ENCODE measurements at places on chromosomes 13 and 19.

GRCh38 chr19:49870309-49870901 lies 3.0 kb upstream of the PNKP start:
- no peak for DNase-seq

DNA sequence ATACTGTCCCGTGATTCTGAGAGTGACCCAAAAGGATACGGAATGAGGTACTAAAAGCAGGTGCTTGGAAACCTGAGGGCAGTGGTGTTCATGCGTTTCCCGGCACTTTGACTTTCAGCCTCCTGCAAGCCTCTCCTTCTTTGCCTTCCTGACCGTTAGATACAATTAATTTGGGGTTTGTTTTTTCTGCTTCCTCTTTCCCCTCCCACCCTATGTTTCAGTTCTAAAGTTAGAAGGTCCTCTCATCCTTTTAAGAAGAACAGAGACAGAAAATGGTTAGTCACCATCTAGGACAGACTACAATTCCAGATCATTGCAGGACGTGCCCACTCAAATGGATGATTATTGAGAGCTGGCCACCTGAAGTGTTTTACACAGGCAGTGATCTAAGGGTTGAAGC lies 1.8 kb upstream of the LILRB4 start:
- no peak for DNase-seq

DNA sequence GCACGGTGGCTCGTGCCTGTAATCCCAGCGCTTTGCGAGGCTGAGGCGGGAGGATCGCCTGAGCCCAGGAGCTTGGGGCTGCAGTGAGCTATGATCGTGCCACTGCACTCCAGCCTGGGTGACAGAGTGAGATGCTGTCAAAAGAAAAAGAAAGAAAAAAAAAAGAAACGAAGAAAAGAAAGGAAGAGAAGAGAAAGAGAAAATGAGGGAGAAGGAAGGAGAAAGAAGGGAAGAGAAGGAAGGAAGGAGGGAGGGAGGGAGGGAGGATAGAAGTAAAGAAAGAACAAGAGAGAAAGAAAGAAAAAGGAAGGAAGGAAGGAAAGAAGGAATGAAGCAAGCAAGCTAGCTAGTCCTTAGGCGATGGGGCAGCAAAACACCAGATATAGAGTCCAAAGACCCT lies 14.1 kb downstream of the PTPRS start:
- no peak for DNase-seq

- no peak for DNase-seq
Observed at GRCh38 chr13:50941146-50941545, 31.6 kb downstream of the RNASEH2B start.

GRCh38 chr19:47197141-47197540 lies 33.9 kb downstream of the BBC3 start:
- DNase-seq: no peak

DNA sequence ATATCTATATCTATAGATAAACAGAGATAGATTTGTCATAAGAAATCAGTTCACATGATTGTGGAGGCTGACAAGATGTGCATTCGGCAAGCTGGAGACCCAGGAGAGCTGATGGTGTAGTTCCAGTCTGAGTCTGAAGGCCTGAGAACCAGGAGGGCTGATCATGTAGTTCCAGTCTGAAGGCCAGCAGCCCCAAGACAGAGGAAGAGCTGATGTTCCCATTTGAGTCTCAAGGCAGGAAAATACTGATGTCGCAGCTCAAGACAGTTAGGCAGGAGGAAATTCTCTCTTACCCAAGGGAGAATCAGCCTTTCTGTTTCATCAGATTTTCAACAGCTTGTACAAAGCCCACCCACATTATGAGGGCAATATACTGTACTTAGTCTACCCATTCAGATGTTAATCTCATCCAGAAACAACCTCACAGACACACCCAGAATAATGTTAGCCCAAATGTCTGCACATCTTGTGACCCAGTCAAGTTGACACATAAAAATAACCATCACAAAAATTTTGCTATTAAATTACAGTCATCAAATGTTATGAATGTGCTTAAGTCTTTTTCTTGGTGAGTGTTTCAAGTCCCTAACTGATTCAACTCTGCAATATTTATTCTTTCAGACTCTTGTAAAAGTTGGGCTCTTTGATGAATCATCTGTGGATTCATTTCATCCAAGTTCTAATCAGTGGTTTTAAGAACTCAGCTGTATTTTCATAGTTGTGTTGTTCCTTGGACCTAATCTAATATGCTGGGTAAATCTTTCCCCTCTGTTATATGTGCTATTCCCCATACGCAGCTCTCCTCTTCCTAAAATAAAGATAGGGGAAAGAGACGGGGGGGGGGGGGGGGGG lies 22.7 kb upstream of the LRCH1 start:
- no peak for DNase-seq

DNA sequence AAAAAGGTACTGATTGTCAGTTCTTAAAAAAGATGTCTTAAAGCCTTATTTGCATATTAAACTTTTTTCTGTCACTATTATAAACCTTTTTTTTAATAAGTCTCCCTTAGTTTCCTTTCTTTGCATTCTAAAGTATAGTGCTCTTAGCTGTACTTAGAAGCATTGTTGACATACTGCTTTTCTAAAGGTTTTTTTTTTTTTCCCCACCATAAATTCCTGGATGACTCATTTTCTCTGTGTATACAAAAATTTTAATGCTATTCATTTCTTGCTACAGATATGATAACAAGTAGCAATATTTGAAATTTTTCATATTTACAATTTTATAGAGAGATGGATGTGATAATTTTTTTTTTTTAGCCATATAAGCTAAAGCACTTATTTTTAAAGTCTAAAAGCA lies 43.5 kb downstream of the METTL21C start:
- DNase-seq: no peak

GRCh38 chr19:609004-609346 lies 19.3 kb downstream of the HCN2 start:
- no peak for DNase-seq

DNA sequence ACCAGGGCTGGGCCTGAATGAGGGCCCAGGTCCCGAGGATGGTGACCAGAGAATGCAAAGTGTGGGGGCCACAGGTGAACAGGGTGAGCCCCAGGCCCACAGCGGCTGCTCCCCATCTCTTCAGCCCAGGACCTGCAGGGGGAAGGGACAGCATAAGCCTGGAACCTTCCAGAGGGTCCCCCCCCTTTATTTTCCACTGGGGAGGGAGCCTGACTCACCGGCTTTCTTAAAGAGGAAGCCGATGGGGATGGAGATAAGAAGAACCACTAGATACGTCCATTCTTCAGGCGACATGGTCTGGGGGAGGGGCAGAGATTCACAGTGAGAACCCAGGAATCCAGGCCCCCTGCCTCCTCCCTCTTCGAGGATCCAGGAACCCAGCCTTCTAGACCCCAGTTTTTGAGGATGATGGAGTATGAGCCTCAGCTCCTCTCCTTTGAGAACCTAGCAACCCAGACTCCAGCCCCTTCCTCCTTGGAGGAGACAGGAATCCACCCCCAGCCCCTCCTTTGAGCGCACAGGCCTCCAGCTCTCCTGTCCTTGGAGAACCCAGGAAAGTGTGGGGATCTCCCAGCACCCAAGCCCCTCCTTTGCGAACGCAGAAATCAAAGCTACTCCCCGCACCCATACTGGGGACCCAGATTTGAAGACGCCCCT lies 1.0 kb downstream of the MBOAT7 start:
- DNase-seq: no peak

DNA sequence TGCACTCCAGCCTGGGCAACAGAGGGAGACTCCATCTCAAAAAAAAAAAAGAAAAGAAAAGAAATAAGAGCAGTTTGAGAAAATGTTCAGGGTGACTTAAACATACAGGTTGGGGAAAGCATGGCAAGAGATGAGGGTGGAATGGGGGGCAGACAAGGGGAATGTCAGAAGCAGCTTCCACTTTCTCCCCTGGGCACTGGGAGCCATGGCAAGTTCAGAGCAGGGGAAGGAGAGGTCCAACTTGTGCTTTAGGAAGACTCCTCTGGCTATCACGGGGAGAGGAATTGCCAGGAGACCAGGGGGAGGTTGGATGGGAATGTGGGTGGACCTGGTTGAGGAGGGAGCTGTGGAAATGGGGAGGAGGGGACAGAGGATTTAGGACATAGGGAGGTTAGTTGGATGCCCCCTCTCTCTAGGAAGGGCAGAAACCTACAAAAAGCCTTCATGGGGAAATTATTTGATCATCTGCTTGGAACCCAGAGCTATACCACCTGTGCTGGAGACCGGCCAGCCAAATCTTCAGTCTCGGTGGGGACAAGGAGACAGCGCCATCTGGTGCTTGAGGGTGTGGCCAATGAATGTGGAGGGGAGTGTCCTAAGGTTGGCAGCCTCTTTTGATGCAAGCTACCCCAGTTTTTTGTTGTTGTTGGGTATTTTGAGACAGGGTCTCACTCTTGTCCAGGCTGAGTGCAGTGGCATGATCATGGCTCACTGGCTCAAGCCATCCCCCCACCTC lies 7.3 kb upstream of the STRN4 start:
- DNase-seq: no peak

GRCh38 chr19:48964205-48965039 lies 687 bp upstream of the FTL start:
- no peak for DNase-seq

DNA sequence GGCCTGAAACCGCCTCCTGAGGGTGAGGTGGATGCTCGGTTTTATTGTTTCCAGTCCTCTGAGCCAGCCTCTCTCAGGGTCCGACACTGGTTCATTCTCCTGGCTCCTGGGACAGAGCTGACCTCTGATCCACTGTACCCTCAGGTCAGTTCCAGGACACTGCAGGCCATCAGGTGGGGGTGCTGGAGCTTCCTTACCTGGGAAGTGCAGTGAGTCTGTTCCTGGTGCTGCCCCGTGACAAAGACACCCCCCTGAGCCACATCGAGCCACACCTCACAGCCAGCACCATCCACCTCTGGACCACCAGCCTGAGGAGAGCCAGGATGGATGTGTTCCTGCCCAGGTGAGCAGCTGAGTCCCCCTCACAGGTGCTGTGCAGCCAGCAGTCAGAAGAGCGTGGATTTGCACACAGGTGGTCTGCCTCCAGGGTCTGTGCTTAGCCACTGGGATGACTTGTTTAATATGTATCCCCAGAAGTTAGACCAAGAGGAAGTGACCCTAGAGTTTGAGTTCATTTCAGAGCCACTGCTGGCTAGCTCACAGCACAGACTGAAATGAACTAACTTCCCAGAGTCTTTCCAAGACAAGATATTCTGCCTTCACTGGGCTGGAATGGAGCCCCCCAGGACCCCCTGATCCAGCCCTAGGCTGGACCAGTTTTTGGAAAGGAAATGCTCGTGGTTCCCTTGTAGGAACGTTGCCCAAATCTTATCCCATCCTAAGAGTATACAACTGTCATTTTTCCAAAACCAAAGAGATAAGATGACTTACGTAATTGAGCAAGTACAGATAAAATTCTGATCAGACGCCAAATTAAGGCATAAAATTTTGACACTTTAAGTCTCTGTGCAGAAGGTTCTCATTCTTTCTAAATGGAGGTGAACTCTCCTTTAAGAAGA lies 8.8 kb downstream of the SERPINE3 start:
- DNase-seq: no peak
